ENCODE measurements at places on chromosomes 2 and 18. TPM values are rescaled to one million over a fixed set of nuclear protein-coding genes. Genes with fewer than 3 reads are reported as not detected.

Gene WDPCP
- 18.5 TPM for polyA plus RNA-seq

Gene M1AP
- polyA plus RNA-seq = 0.61 TPM

Gene SKOR2
- polyA plus RNA-seq = 0.03 TPM

Gene COL5A2
- polyA plus RNA-seq = 133 TPM

Gene TUBB8B
- polyA plus RNA-seq = 1.7 TPM

Gene C2orf66
- 0.84 TPM for polyA plus RNA-seq

Gene ANKRD53
- 0.84 TPM for polyA plus RNA-seq

Gene PLEK
- polyA plus RNA-seq = 4.7 TPM

Gene ANKRD30BL
- polyA plus RNA-seq = 0.52 TPM

Gene PTPRM
- polyA plus RNA-seq = 83.7 TPM

Gene ARL4C
- polyA plus RNA-seq = 48.8 TPM

Gene CD8B
- polyA plus RNA-seq = 0.27 TPM

Gene MAIP1
- 34.8 TPM for polyA plus RNA-seq
